ENCODE measurements at places on chromosomes 13 and 19.

DNA sequence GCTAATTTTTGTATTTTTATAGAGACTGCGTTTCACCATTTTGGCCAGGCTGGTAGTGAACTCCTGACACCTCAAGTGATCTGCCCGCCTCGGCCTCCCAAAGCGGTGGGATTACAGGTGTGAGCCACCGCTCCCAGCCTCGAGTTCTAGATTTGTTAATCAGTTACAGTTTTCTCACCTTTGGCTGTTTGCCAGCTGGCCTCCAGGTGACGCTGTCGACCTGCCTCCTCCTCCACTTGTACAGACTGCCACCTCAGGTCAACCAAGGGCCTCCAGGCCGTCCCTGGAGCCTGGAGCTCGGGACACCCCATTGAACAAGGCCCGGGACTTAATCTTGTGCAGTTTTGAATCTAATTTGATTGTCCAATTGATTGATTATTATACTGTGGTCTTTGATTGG lies 45.5 kb downstream of the IER2 start:
- no peaks in the 10 kb centered on the region for H3K36me3 ChIP-seq
- no peak overlapping the region for H3K4me3 ChIP-seq
- DNase-seq = peak; percentile 61
- no peaks in the 10 kb centered on the region for H3K27me3 ChIP-seq

DNA sequence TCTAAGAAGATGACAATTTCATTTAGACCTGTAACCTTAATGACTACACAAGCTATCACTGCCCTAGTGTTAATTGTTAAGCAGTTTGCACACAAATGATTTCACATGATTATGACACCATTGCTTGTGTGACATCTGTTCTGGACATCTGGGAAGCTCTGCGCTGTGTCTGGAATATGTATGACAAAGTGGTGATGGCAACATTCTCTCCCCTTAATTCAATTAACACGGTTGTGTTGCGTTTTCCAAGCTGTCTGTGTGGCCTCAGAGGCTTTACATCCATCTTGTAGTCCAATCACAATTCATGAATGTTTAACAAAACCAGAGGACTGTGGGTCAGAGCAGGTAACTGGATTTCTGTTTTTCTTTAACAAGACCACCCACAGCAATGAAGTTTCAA lies 204.4 kb downstream of the COG6 start:
- no peak for DNase-seq
- no peak overlapping the region for H3K4me3 ChIP-seq
- no peaks in the 10 kb centered on the region for H3K4me1 ChIP-seq
- H3K27me3 ChIP-seq = peaks cover 19% of the 10 kb centered on the region

- H3K27ac ChIP-seq = no peak overlapping the region
- H3K4me1 ChIP-seq = no peaks in the 10 kb centered on the region
- H3K36me3 ChIP-seq = no peaks in the 10 kb centered on the region
- H3K4me3 ChIP-seq = no peak overlapping the region
- H3K27me3 ChIP-seq = peaks cover 25% of the 10 kb centered on the region
These were observed 1.5 kb downstream of the KLK11 start for GRCh38 chr19:51024924-51025323.

GRCh38 chr13:83865161-83866137 lies 16.8 kb downstream of the SLITRK1 start:
- no peaks in the 10 kb centered on the region for H3K27me3 ChIP-seq
- H3K4me1 ChIP-seq = no peaks in the 10 kb centered on the region
- H3K27ac ChIP-seq = no peak overlapping the region
- no peaks in the 10 kb centered on the region for H3K36me3 ChIP-seq

Data from activated T-cell treated with anti-CD3 and anti-CD28 coated beads, Interleukin-2, amount 50 U/mL, for 72 hours (primary cell).